ENCODE measurements at places on chromosomes 7 and 10.

GRCh38 chr10:98041352-98042043, 11.1 kb upstream of the CRTAC1 start:
- DNase-seq, result peak; percentile 58

DNA sequence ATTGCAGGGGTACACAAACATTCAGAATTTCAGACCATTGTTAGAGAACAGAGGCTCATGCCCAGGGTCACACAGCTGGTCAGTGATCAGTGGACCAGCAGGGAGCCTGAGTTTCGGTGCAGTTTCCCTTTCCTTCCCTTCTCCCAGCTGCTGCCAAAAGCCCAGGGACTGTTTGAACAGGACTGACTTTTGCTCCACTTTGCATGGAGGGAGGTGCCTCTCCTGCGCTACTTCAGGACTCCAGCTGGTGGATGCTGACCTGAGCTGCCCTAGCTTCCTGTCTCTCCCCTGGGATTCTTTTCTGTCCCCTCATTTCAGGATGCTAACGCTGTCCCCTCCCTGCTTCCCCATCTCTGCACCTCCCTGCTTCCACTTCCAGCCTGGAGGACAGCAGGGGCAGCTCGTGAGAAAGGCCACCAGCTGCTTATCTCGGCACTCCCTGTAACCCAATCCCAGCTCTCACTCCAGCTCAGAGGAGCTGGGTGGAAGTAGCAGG, 14.5 kb downstream of the SH2D4B start:
- DNase-seq, result no peak

GRCh38 chr10:132532749-132533560, 4.6 kb upstream of the INPP5A start:
- DNase-seq, result no peak

DNA sequence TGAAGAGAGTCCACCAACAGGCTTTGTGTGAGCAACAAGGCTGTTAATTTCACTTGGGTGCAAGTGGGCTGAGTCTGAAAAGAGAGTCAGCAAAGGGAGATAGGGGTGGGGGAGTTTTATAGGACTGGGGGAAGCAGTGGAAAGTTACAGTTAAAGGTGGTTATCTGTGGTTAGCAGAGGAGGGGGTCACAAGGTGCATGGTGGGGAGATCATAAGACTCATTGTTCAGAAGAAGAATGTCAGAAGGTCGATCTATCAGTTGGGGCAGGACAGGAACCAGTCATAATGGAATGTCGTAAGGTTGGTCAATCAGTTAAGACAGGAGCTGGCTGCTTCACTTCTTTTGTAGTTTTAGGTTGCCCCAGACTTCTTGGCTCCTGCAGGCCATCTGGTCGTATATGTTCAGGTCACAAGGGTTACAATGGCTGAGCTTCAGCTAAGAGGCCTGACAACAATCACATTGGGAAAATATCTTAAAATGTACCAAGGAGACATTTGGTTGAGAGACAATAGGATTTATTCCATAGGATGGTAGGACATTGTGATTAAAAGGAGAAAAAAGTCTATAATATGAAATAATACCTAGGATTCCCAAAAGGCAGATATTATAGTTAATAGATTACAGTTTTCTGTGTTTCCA, 356.4 kb downstream of the ANKRD7 start:
- DNase-seq, result no peak

- no peak for DNase-seq
Measured at GRCh38 chr10:8060704-8061121, 6.2 kb downstream of the GATA3 start.

GRCh38 chr10:133128126-133129070, 31.6 kb upstream of the KNDC1 start:
- no peak for DNase-seq

GRCh38 chr10:5981529-5981928, 4.2 kb upstream of the IL15RA start:
- DNase-seq, result no peak

GRCh38 chr10:102085336-102085735, 20.2 kb downstream of the HPS6 start:
- no peak for DNase-seq

GRCh38 chr10:93006435-93007039, 54.1 kb upstream of the CYP26C1 start:
- DNase-seq, result peak; percentile 22

- DNase-seq, result no peak
Measured at GRCh38 chr7:83921941-83922607, 272.5 kb downstream of the SEMA3A start.

- no peak for DNase-seq
Measured at GRCh38 chr10:71597821-71598498, 121.6 kb downstream of the C10orf105 start.

DNA sequence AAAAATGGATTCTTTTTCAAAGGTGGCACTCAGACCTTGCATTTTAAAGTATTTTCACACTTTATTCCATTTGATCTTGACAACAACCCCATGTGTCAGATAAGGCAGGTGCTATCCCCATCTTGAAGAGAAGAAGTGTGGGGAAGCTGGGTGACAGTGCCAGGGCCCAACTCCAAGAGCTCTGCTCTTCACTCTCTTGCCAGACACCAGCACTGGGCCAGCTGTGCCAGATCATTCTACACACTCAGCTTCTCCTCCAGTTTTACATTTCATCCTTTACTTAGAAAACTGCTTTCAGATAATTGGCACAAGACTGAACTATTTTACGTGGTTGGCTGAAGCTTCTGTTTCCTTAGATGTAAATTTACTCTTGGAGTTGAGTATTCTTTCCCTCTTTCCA, 64.4 kb downstream of the ENO4 start:
- no peak for DNase-seq

DNA sequence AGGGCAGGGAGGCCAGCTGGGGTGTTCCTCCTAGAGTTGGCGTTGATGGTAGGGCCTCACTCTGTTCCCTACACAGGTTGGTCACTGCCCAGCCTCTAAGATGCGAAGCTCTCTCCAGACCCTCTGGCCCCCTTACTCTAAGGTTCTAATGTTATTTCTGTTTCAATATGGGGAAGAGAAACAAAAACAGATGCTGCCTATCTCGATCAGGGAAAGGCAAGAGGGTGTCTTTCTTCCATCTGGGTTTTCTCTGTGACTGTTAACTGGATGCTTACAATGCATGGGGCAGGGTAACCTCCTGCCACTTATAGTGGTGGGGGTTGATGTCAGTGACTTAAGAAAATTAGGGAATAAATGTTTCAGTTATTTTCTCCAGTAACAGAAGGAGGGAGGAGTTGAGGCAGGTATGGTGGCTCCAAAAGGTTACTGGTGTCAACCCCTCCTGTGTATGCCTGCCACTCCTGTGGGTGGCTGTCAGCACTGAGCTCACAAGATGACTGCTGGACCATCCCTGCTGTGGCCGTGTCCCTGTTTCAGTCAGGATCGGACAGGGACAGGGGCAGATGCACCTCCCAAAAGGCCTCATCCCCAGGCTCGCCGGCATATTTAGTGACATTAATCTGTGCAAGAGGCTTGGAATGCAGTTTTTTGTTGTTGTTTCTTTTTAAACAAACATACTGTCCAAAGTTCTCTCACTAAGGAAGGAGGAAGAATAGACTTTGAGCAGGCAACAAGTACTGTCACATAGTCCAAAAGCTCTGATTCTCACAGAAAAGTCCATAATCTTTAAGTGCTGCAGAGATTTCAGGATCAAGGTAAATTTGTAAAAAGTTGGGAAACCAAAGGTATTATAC, 39.6 kb upstream of the SYPL1 start:
- no peak for DNase-seq

DNA sequence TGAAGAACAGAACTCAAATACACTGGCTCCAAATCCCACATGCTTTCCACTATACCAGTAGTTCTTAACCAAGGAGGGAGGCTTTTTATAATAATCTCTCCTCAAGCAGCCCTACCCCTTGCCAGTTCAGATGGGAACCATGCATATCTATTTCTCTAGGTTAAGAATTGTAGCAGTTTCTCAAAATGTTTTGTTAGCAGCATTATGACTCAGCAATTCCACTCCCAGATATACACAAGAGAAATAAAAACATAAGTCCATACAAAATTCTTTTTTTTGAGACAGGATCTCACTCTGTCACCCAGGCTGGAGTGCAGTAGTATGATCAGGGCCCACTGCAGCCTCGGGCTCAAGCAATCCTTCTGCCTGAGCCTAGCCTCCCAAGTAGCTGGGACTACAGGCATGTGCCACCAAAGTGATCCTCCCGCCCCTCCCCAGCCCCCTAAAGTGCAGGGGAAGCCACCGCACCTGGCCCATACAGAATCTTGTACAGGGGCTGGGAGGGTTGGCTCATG, 18.1 kb downstream of the YWHAG start:
- no peak for DNase-seq

DNA sequence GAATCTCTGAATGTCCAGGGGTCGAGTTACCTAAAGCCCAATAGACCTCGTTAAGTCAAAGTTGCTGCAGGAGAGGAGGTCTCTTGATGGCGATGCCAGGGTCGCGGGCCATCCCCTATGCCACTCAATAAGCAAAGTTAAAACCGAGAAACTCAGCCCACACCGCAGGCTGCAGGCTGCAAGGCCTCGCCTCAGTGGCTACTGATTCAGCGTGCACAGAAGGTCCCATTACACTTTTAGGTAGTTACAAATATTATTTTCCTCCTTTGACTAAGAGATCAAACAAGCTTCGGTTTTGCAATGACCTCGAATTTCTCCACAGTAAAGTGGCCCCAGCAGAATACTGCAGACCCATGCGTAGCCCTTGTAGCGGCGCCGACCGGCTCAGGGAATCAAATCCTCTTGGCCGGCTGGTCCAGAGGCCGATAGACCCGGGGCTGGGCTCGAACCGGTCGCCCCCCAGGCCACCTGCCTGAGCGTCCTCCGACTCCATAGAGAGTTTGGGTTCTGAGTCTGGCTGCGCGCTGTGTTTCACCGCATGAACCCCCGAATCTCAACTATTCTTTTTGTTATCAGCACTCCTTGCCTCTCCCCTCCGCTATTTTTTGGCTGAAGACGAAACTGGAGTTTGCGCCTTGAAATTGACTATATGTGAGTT, 2.3 kb downstream of the C1QL3 start:
- no peak for DNase-seq
